ENCODE measurements at places on chromosomes 2 and 18. TPM values are rescaled to one million over a fixed set of nuclear protein-coding genes. Genes with fewer than 3 reads are reported as not detected.

DNA sequence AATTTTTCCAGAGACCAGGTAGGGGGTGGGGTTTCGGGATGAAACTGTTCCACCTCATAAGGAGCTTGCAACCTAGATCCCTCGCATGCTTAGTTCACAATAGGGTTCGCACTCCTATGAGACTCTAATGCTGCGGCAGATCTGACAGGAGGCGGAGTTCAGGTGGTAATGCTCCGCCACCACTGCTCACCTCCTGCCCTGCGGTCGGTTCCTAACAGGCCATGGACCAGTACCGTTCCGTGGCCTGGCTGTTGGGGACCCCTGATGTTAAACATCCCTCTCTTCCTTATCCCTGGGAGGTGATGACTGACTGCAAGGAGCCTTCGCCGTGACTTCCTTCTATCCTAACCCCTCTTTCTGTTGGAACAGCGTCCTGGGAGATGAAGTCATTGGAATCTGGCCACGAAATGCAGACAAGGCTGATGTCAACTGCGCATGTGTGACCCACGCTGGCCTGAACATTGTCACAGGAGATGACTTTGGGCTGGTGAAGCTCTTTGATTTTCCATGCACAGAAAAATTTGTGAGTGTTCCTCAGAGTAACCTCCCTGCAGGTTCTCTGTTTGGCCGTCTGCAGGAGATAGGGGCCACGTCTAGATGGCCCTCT lies 82.4 kb downstream of the RTN4 start:
- no peak for DNase-seq

DNA sequence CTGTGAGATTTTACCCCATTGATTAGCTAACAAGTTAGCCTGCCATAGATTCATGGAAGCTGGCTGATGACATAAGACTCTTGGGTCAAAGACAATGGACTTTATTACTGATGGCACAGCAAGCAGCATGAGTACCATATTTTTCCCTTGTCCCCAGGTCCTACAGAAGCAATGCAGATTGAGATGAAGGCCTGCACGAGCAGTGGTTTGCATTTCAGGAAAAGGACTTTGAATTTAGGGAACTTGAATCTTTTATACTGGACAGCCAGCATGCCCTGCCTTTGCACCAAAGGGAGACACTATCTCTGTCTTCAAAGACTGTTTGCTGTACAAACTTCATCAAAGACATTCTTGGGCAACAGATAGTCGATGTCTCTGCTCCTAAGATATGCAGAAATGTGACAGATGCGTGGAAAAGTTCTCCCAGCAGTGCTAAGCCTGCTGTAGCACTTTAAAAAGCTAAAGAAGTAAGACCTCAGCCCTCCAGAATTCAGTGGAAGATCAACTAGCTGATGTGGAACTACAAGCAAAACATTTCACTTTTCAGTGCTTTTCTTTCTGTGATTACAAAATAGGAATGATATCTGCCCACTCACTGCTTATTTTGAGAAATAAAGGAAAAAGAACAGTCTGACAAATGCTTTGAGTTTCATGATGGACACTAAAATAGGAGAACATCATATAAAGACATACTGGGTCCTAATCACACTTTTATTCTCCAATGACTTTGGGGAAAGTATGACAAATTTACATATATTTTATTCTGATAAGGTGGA lies 44.4 kb upstream of the TANK start:
- no peak for DNase-seq

- no peak for DNase-seq
Observed at GRCh38 chr2:207055257-207055656, 110.5 kb downstream of the KLF7 start.

DNA sequence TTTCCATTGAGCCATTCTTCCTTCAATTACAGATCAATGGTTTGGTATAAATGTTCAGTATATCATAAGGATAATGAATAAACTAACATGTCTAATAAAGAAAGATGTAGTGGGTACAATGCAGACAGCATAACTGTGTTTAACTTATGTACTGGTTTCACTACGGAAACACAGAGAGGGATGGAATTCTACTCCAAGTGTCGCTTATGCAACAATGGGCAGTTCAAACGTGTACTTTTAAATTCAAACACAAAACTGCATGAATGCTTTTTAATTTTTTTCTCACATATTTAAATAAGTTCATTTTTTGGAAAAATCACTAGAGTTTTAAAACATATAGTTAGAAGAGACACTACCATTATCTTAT lies 74.7 kb downstream of the COBLL1 start:
- no peak for DNase-seq

DNA sequence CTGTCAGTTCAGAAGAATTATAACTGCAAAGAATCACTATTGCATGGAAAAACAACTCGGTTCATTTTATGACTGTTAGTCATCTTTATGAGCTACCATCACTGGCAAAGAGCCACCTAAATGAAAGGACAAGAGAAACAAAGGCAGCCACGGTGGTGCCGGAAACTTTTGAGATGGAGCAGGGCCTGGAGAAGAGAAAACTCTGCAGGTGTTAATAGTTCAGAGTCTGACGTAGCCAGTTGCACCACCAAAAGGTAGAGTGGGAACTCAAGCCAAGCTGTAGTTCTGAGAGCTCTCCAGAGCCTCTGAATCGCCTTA lies 110.9 kb downstream of the FTCDNL1 start:
- DNase-seq: no peak

SPP2 gene
- not detected for polyA plus RNA-seq

KIF1A gene
- 9.9 TPM for polyA plus RNA-seq

DCC gene
- polyA plus RNA-seq: 9.6 TPM

UBR3 gene
- polyA plus RNA-seq: 40.6 TPM

ARHGAP25 gene
- polyA plus RNA-seq: 7.9 TPM

CIDEA gene
- polyA plus RNA-seq: not detected

LOXHD1 gene
- polyA plus RNA-seq: 0.56 TPM
